ENCODE measurements at places on chromosomes 12 and 14.

- DNase-seq: no peak
Observed at GRCh38 chr14:51574009-51574408, 77.7 kb upstream of the FRMD6 start.

DNA sequence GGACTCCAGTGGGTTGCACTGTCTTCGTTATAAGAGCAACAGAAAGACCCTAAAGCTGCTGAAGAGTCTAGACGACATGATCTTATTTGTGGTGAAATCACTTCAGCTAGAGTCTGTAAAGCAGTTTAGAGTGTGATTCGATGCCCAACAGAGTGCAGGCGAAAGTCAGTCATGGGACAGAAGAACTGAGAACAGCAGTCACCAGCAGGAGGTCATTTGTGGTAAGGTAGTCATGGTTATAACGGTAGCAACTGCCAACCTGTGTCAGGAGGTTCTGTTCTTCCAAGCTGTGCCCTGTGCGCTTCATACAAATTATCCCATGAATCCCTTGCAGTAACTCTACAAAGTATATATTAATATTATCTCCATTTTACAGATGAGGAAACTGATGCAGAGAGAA, 954.1 kb downstream of the AACS start:
- no peak for DNase-seq

DNA sequence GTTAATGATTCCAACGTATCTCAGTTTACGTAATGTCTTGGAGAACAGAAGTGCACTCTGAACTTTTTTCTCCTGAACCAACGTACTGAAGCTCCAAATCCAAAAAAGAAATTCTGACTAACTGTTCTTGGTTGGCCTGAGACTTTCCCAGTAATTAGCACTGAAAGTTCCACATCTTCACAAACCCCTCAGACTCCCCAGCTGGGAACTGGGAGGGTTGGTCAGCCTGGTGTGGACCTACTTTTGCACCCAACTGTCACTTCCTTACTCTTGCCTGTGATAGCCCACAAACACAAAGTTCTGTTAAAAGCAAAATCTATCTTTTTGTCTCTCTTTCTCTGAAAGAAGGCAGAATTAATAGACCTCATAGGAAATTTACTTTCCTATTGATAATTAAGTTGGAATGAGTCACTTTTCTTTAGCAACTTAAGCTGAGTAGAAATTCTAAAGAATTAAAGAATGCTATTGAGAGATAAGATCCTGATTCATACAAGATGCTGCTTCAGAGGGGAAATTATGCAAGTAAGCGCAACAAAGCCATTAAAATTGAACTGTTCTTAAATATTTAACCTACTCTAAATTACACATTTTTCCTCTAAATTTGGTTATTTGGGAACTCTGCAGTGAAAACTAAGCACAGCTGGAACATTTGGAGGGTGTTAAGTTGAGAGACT, 155.0 kb downstream of the EPS8 start:
- DNase-seq: no peak

- DNase-seq: no peak
Observed at GRCh38 chr12:34289431-34290380, 267.4 kb downstream of the ALG10 start.

GRCh38 chr12:10641735-10642500, 28.5 kb upstream of the MAGOHB start:
- DNase-seq: no peak

Measured in DND-41 (cell line).